ENCODE measurements at places on chromosomes 3 and 15. TPM values are rescaled to one million over a fixed set of nuclear protein-coding genes. Genes with fewer than 3 reads are reported as not detected.

ROPN1 gene
- not detected for polyA plus RNA-seq

DNA sequence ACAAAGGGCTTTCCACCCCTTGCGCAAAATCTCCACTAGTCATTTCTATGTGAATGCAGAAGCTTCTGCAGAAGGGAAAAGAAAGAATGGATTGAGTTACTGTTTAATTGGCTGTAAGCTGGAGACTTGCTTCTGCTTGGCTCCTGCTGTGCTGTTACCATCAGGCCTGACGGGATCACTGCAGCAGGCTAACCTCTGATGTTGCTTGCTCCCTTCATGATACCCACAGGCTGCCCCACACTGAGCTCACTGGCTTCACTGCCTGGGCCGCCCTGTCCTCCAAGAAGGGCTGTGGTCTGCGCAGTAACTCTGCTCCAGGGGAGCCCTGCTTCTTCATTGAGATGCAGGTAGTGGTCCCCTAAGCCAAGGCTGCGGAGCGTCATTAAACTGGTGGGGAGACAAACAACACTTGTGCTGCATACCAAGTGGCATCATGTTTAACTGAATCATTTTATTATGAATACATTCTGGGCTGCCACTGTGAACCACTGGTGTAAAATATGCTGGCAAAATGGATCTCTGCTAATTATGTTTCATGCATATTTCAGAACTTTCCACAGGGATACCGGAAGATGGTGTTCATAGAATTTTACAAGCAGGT is 78.6 kb downstream of the WDR49 start:
- no peak for DNase-seq

DNA sequence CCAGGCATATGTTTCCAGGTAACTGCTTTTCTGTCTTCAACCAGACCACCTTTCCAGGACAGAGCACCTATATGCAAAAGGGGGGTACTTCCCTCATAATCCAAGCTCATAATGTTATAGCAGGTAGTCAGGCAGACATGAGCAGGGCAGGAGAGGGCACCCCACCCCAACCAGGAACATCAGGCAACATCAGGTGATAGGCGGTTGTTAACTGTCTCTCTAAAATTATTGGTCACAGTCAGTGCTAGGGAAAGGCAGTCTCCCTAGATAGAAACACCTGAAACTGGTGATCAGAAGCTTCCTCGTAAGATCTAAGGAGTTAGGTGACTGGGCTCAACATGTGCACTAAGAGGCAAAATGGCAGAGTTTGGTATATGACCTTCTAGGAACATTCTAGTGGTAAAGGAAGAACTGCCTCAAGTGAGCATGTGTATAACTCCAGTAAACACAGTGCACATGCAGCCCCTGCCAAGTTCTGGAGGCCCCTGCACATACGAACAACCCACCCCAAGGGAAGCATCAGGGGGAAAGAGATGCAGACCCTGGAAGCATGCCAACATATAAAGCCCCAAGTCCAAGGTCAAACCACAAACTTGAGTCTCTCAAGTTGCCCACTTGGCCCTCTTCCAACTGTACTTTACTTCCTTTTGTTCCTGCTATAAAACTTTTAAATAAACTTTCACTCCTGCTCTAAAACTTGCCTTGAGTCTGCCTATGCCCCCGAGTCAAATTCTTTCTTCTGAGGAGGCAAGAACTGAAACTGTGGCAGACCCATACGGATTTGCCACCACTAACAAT is 270.9 kb downstream of the ULK4 start:
- peak; percentile 4 for DNase-seq

GRCh38 chr15:66595931-66596545 is 30.2 kb upstream of the LCTL start:
- DNase-seq: no peak

Data from hindlimb muscle (tissue), 1 donor.